ENCODE measurements at places on chromosomes 2 and 18.

GRCh38 chr18:57792631-57793301, 10.3 kb downstream of the ATP8B1 start:
- DNase-seq: no peak

GRCh38 chr2:164014068-164014731, 278.4 kb upstream of the FIGN start:
- no peak for DNase-seq

- DNase-seq: no peak
Measured at GRCh38 chr2:160292225-160292624, 92.2 kb upstream of the ITGB6 start.

- no peak for DNase-seq
Measured at GRCh38 chr2:224885836-224886547, 156.3 kb downstream of the DOCK10 start.

GRCh38 chr2:223090039-223090438, 38.0 kb downstream of the KCNE4 start:
- no peak for DNase-seq

DNA sequence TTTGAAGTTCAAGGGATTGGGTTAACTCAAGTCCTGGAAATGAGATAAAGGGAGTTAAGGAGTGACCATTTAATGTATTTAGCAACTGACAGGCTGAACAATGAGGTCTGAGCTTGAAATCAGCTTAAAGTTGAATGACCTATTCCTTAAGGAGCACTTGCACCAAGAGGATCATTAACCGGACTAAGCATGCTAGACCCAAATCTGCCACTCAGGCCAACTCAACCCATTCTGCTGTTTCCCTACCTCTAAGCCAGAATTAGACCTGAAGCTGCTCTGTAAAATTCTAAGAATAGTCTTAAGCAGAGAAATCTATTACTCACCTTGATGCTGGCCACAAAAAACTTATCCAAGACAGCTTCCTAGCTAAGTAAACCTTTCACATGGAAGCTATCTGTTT, 59.8 kb downstream of the SPRED2 start:
- DNase-seq: no peak

GRCh38 chr2:225697936-225698335, 298.4 kb downstream of the NYAP2 start:
- no peak for DNase-seq

Measured in GOT3 (cell line).